Fibroblast of skin of back (primary cell): ENCODE measurements at places on chromosomes 3 and 15.

GRCh38 chr3:16885593-16886302 lies 993 bp downstream of the PLCL2 start:
- DNase-seq = no peak

- DNase-seq = no peak
Measured at GRCh38 chr3:186544281-186544680, at the start of gene CRYGS. TSS of gene CRYGS (minus strand) at chr3:186544380. CDS start at chr3:186544326, 54 bp downstream.

GRCh38 chr3:45168451-45168850 lies 22.3 kb upstream of the CDCP1 start:
- no peak for DNase-seq

DNA sequence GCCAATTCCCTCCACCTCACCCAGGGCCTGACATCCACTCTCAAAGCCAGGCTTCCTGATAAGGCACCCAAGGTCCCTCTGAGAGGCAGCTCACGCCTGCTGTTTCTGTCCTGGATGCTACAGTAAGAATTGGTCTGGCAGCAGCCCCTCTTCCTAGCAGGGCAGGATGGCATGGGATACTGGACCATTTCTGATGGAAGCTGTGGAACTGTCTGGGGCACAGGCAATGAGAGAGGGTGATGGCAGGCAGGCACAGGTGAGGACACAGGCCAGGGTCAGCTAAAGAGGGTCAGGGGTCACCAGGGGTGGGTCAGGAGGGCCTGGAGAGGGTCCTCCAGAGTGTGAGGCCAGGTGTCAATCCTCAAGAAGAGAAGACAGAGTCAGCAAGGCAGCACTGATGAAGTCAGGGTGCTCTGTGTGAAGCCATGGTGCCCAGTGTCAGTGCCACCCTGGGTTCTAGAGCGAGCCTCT lies 41.9 kb upstream of the SLC41A3 start:
- DNase-seq = no peak

- DNase-seq = no peak
Measured at GRCh38 chr3:12356175-12356574, 67.3 kb downstream of the PPARG start.

- no peak for DNase-seq
Measured at GRCh38 chr3:117515309-117515708, 805.7 kb downstream of the TUSC7 start.
